ENCODE measurements at places on chromosomes 5 and 9.

DNA sequence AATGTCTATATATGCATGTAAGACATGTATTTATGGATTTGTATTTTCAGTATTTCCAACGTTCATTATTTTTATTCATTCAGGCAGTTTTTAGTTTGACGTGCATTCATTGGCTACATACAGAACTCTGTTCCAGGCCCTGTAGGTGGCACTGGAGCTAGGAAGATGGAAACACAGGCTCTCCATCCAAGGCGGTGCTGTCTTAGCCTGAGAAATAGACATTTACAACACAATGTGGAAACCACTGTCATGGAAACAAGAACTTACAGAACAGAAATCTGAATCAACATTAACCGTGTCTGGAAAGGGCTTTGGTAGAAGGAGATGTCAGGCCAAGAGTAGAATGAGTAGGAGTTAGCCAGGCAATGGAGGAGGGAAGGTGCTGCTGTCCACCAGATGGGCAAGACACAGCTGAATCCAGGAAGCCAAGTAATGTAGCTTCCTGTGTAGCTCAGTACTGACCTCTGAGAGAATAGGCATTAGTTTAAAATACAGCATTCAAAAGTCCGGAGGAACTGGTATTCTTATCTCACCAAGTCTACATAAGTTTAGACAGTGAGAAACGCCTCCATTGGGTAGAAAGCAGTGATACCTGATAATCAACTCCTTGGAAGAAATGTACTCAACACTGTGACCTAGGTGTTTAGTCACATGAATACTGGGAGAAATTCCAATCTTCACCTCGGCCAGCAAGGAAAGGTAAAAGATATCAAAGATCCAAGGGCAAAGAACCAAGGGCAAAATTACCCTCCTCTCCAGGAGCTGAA, 388.6 kb upstream of the CDH6 start:
- no peak for DNase-seq

DNA sequence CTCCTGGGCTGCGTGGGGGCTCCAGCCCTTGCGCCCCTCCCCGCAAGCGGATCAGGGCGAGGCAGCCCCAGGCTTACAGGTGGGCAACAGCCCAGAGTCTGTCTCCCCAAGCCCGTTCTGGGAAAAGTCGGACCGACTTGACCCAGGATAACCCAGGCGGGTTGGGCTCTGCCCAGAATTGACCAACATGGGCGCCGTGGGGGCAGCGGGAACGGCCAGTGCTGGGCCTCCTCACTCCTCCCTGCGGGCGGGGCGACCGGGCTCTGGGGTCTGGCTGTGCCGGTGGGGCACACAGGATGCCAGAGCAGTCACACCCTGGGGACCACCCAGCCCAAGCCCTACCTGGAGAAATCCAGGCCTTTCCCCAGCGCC, 15.3 kb upstream of the SYNPO start:
- DNase-seq, result no peak

GRCh38 chr5:35031276-35031675, 16.5 kb downstream of the AGXT2 start:
- no peak for DNase-seq

DNA sequence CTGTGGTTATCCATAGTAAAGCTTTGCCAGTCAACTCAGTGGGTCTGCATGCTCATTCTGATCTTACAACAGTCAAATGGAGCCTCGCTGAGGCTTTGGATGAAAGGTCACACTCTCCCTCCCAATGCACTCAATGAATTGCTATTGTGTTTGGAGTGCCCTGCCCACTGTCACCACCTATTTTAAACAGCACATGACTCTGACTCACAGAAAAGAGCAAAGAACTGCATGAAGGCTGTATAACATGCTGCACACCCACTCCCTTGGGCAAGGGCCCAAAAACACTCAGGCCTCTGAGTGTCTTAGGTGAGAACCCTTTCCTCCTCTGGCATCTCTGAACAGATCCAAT, 118.7 kb upstream of the CCDC112 start:
- no peak for DNase-seq

- DNase-seq, result no peak
These were observed 87.6 kb downstream of the NR3C1 start for GRCh38 chr5:143315929-143316328.

- DNase-seq, result no peak
These were observed 8.4 kb upstream of the FAM120AOS start for GRCh38 chr9:93461821-93462220.

DNA sequence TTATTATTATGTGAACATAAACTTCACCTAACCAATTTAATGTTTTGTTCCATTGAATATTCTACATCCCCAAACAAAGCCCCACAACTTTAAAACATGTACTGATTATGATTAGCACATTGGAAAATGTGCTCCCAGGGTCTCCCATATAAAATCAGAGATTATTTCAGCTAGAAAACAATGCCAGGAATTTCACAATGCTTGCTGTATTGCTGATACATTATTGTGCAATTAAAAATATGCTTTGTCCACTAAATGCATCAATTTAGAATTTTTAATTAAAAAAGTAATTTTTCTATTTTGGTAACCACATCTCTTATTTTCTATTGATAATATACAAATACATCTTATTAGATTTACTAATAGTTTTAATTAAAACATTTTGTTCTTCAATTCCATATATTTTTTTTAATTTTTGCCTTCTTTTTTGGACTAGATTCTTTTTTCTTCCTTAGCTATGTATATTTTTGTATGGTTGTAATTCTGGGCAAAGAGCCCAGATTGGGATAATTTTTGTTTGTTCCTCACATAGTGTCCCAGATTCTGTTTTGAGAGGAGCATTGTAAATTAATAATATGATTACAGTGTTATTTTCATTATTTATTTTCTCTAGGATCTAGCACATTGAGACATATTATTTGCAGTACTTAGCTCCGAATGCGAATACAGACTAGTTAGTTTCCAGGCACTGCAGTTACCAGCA, 241.5 kb upstream of the CDH18 start:
- no peak for DNase-seq

GRCh38 chr5:153775923-153776322, 262.8 kb downstream of the FAM114A2 start:
- DNase-seq, result no peak

DNA sequence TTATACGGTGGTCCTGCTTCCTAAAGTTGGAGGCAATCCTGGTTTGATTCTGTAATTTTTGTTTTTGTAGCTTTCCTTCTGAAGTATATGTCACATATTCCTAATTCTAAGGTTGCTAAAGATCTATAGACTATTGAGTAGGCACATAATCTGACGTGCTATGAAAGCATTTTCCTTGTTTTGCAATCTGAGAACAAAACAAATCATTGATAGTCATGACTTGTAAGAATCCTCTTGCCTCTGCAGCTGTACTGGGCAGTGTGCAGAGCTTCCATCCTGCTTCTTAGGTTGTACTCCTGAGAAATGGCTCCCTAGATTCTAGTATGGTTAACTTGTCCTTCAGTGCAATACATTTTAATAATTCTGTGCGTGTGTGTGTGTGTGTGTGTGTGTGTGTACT, 35.4 kb downstream of the SEMA6A start:
- no peak for DNase-seq

GRCh38 chr5:143153332-143154119, 250.0 kb downstream of the NR3C1 start:
- no peak for DNase-seq

- DNase-seq, result no peak
These were observed 173.7 kb upstream of the SPEF2 start for GRCh38 chr5:35443803-35444595.

- DNase-seq, result no peak
These were observed 64.0 kb downstream of the UBAP1 start for GRCh38 chr9:34242830-34243229.

DNA sequence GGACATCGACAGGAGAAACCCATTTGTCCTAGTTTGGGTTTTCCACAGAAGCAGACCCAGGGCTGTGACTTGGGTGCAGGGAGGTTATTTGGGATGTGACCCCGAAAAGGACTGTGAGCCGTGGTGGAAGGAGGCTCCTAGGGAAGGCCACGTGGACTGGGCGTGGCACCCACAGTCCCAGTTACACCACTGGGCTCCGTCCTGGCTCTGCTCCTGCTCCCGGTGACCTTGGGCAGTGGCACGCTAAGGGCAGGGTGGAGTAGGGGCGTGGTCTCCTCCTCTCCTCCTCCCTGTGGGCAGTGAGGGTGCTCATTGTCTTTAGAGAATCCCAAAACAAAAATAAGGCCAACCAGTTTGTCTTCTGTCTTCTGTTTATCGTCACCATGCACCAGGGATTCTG, 190.1 kb downstream of the GADD45G start:
- DNase-seq, result no peak

- no peak for DNase-seq
These were observed 141.5 kb downstream of the OSTF1 start for GRCh38 chr9:75229605-75230332.

- no peak for DNase-seq
These were observed 61.9 kb upstream of the RUFY1 start for GRCh38 chr5:179488491-179488890.

DNA sequence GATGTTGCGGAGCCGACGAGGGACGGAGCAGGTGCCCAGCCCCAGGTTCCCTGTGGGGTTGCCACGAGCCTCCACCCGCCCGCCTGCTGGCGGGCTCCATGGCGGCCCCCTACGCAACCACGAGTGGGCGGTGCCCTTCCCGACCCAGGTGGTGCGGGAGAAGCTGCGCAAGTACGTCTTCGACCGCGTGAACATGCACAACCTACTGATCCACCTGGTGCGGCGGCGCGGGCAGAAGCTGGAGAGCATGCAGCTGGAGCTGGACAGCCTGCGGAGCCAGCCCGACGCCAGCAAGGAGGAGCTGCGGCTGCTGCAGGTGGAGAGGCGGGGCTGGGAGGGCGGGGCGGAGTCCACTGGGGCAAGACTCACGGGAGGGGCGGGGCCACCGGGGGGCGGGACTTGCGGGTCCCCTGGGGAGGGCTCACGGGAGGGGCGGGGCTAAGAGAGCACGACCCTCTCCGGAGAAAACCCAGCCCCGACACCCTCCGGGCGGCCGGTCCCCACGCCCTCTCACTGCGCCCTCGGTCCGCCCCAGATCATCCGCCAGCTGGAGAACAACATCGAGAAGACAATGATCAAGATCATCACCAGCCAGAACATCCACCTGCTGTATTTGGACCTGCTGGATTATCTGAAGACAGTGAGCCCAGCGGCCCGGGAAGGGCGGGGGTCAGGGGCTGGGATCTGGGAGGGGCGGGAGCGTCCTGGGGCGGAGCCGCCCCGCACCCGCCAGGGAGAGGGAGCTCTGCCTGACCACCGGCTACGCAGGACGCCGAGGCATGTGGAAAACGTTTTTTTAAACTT, 3.9 kb downstream of the CCDC183 start:
- peak; percentile 92 for DNase-seq

DNA sequence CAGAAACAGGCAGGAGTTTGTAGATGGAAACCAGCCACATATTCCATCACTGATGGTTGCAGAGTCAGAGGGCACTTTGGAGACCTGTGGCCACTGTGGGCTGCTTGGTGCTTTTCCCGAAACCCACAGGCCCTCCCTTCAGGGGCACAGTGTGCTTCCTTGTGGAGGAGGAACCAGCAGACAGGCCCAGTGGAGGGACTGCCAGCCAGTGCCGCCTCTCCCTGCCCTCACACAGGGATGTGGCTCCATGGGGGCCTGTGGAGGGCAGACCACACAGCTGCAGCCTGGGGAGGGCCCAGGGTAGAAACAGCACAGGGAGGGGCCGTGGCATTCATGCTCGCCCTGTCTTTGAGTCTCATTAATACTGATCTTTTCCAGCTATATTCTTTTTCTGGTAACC, 35.2 kb downstream of the CEP72 start:
- no peak for DNase-seq

DNA sequence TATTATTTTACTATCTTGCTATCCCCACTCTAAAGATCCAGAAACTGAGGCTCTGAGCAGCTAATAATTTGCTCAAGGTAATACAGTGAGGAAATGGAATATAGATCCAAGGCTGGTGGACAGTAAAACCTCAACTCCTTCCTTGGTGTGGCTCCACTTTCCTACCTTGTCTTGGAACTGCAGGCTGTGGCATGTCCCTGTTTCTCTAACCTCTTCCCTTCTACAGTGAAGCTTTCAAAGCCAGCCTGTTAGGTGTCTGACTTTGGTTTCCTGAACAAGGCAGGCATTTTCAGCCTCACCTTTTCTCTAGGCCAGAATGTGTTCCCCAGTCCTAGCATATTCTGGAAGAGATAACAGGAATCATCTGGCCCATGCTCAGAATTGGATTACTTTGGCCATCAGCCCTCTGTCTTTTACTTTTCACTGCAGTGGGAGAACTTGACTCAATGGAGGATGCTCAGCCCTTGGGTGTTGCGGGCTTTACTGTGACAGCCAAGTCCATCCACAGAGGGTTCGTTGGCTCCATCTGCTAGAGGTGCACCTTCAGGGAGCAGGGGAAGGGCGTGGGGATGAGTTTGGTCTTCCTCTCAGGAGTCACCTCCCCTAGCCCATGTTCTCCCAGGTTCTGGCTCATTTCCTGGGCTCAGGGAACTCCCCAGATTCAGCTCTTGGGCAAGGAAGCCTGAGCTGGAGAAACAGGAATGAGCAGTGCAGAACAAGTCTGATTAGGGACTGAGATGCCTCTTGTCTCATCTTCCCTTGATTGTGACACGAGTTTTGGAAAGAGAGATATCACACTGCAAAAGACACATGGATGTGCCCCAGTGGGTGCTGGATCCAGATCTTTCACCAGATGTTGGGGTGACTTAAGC, 1.1 kb downstream of the NIPAL4 start:
- no peak for DNase-seq

DNA sequence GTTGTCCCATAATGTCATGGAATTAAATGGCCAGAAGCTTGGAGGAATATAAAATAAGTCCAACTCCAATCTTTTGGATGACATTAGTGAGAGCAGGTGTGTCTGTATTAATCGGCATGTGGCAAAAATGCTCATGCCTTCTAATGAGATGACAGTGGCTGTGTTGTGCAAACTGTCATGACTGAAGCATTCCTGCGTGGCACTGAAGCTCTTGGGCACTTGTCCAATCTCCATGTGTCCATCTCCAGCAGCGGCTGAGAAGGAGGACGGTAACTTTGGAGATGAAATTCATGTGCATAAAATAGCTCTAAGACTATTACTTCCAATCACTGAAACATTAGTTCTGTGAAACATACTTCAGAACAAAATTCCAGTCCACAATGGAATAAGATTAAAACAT, 697.5 kb upstream of the GRAMD2B start:
- DNase-seq, result no peak

DNA sequence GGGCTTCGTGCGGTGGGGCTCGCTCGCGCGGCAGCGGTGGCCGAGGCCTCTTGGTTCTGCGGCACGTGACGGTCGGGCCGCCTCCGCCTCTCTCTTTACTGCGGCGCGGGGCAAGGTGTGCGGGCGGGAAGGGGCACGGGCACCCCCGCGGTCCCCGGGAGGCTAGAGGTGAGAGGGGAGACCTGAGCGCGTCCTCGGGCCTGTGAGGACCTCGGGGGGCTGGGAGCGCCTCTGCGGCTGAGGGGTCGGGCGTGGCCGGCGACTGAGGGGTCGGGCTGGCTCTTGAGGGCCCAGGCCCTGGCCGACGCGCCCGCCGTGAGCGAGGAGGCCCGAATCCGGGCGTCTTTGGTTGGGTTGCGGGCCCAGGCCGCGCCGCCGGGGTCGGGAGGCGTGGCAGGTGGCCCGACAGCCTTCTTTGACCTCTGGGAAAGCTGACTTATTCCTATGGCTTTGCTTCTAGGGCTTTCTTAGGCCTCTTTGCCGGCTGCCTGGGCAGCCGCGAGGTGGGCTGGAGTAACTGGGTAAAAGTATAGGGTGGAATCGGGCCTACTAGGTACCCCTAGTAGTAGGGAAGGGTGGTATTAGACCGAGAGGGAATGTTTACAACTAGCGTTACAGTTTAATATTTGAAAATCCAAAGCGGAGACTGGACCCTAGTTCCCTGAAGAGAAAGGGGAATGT, at the start of gene CANX:
Gene CANX, plus strand, starts transcription at position 33 of the 681 bp plus-strand sequence. CDS start 6,715 bp downstream, outside the sequence.
- no peak for DNase-seq
